Progenitor cell of endocrine pancreas (in vitro differentiated cells): ENCODE measurements at places on chromosomes 1 and 21.

GRCh38 chr1:219710529-219711194, 97.8 kb upstream of the ZC3H11B start:
- DNase-seq = no peak

DNA sequence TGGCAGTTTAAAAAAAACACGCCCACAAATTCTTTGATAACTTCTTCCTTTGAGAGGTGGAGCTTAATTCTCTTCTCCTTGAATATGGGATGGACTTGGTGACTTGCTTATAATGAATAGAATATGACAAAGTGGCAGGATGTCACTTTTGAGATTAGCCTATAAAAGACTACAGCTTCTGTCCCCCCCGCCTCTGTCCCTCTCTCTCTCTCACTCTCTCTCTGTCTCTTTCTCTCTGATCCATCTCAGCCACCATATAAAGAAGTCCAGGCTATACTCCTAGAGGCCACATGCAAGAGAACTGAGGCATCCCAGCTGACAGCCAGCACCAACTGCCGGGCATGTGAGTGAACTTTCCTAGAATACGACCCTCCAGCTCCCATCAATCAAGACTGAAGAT, 7.7 kb upstream of the DMBX1 start:
- no peak for DNase-seq

- no peak for DNase-seq
Observed at GRCh38 chr1:242522304-242522945, 2.1 kb downstream of the PLD5 start.

DNA sequence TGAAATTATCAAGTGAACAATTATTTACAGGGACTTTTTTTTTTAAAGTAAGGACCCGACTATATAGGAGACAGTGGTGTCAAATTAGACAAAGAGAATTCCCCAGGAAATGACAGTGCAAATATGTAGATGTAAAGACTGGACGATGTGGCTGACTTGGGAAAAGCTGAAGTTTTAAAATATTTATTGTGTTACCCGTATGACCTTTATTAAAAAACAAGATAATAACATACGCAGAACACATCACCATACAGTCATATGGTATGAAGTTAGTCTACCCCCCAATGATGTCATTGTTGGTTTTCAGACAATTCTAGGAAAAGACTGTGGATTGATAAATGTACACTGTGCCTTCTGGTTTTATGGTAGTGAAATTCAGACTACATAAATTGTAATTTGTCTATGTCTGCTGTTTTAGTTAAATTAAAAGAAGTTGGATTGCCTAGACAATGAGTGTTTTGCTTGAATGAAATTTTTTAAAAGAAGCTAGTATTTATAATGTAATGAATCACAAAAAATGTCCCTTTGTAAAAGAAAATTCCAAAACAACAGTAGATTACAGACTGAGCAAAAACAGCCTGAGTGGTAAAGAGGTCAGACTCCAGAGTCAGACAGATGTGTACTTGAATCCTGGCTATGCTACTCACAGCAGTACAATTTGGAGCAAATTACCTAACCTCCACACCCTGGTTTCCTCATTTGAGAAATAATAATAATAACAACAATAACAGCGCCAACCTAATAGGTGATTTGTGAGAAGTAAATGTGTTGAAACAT, 15.5 kb upstream of the PDC start:
- no peak for DNase-seq

GRCh38 chr1:84621553-84621952, 47.3 kb upstream of the CTBS start:
- no peak for DNase-seq

GRCh38 chr1:117366177-117367045, 838 bp upstream of the MAN1A2 start:
- DNase-seq = peak; percentile 85
